Fibroblast of the conjunctiva (primary cell): ENCODE measurements at places on chromosomes 7 and 10.

DNA sequence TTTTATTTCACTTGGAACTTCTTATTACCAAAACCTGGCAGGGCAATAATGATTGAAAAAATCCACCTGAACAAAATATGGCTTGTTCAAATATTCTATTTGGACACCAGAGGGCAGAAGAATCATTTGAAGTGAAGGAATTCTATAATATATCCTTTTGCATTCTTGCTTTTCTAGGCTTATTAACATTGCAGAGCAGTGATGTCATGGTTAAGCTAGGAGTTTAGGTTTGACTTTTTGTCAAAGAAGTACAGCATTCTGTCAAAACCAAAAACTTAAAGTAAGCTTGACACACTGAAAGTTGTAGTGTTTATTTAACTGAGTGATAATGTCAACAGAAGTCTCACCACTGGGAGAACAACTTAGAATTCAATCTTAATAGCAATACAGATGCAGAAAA is 156.0 kb downstream of the SEMA3D start:
- DNase-seq: peak; percentile 34

- no peak for DNase-seq
Observed at GRCh38 chr10:31362023-31362641, 43.1 kb downstream of the ZEB1 start.

DNA sequence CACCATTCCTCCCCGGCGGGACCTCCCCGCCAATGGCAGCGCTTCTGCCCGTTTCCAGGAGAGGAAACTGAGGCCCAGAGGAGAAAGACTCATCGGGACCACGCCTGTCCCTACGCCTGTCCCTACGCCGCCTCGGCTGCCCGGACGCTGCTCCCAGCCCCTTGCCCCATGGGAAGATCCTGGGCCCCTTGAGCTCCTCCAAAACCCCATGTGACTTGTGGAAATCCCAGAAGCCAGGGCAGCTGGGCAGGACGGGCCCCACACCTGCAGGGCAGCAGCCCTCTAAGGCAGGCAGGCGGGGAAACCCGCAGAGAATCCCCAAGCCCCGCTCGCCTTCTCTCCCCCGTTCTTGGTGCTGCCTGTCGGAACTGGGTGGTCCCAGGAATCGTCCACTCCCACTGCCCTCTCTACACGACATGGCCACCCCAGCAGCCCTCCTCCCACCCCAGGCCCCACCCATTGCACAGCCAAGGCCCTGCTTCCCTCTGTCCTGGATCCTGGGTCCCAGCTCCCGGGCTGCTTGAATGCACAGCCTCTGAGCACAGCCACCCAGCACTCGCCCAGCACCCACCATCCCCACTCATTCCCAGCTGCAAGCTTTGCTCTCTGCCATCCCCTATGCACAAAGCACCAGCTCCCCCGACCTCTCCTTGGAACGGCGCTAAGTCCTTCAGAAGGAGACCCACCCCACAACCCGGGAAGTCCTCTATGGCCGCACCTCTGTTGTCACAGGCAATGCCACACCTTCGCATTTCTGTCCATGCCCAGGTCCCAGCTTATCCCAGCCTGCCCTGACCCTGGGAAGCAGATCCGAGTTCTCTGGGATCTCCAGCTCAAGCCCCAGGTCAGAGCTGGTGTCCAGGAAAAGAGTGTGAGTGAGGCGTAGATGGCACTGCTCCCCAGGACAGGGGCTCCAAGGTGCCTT is 50.6 kb downstream of the SLC29A4 start:
- DNase-seq: no peak

- no peak for DNase-seq
Observed at GRCh38 chr7:143454091-143454680, 10.9 kb downstream of the TAS2R60 start.

DNA sequence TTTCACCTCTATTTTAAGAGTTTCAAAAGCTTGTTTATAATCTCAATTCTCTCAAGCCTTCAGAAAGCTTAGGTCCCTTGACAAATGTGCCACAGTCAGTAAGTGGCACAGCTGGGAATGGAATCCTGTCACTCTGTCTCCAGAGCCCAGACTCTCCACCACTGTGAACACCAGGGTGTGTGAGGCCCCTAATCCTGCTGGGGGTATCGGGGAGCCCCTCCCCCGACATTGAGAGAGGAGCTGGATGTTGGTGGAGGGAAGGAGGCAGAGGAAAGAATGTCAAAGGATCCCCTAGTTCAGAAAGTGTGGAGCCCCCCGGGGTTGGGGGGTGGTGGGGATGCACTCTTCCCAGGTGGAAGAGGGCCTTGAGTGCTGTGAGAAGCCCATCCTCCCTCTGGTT is 133.8 kb upstream of the YAE1 start:
- DNase-seq: no peak

DNA sequence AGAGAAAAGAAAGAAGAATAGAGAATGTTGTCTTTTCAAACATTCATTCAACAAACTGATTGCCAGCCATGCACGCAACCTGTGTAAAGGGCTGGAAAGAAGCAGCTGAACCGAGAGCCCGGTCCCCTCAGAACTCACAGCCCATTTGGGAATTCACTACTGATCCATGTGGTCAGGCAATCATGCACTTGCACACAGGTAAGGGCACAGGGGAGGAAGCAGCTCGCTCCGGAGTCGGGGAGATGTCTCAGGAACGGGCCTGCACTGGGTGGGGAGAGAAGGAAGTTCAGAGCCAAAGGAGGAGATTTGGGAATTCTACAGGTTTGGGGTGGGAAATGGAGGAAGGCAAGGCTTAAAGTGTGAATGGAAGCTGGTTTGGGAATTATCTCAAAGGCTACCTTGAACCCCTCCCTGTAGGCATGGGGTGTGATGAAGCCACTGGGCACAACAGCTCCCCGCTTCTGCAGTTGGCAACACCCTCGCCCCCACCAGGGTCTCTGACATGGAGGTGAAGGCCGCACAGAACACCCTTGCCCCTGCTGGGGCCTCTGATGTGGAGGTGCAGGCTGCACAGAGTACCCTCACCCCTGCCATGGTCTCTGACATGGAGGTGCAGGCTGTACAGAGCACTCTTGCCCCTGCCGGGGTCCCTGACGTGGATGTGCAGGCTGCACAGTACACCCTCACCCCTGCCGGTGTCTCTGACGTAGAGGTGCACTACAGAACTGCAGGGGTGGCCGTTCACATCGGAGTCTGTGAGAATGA is 194.4 kb upstream of the RNF32 start:
- DNase-seq: no peak

DNA sequence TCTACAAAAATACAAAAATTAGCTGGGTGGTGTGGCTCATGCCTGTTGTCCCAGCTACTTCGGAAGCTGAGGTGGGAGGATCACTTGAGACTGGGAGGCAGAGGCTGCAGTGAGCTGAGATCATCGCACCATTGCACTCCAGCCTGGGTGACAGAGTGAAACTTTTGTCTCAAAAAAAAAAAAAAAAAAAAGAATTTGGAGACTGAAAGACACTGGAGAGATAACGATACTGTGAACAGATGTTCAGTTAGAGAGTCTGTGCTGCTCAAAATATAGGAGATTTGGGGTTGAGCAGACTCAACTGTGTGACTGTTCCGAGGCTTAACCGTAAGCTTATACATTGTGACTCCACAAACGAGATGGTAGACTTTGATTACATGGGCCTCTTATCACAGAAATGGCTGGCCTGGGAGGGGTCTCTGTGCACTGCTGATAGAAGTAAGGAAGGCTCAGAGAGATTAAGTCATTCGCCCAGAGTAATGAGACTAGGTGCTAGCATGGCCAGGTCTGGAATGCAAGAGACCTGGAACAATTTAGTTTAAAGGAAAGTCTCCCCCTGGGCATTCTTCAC is 19.4 kb downstream of the WBP1L start:
- DNase-seq: no peak

DNA sequence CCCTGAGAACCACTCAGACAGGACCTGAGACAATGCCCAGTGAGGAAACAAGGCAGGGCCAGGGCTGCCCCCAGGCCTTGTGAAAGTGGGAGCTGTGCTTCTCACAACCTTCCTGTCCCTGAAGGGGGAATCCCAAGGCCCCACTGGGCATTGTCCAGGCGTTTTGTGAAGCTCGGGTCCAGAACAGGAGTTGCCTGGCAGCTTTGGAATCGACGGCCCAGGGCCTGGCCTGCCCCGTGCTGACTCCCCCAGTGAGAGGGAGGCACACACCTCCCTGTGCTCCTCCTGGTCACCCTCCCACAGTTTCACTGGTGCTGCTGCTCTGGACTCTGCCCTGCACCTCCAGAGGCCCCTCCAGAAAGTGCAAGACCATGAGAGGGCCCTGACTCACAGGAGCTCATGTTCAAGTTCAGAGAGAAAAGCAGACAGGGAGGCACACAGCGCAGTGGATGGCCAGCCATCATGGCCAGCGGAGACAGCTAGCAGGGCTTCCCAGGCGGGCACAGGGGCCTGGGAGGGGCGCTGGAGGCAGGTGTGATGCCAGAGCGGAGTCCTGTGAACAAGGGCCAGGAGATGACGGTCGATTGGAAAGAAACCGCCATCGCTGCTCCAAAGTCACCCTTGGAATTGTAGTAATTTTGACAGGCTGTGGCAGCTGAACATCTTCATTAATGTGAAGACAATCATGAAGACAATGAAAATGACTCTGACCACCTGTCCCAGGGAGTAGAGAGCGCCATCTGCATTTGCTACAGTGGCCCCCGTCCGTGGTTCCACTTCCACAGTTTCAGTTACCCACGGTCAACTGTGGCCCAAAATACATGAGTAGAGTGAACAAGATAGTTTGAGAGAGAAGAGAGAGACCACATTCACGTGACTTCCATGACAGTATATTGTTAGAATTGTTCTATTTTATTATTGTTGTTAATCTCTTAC is 103.7 kb downstream of the MKI67 start:
- no peak for DNase-seq

- no peak for DNase-seq
Observed at GRCh38 chr7:34727464-34727995, 69.5 kb downstream of the NPSR1 start.

- DNase-seq: peak; percentile 39
Observed at GRCh38 chr10:25113191-25114035, 61.4 kb upstream of the GPR158 start.

GRCh38 chr7:47622946-47623640 is 41.2 kb upstream of the TNS3 start:
- peak; percentile 93 for DNase-seq

GRCh38 chr10:35876248-35876647 is 234.2 kb upstream of the FZD8 start:
- DNase-seq: no peak

GRCh38 chr7:52764492-52765169 is 270.8 kb upstream of the POM121L12 start:
- no peak for DNase-seq

DNA sequence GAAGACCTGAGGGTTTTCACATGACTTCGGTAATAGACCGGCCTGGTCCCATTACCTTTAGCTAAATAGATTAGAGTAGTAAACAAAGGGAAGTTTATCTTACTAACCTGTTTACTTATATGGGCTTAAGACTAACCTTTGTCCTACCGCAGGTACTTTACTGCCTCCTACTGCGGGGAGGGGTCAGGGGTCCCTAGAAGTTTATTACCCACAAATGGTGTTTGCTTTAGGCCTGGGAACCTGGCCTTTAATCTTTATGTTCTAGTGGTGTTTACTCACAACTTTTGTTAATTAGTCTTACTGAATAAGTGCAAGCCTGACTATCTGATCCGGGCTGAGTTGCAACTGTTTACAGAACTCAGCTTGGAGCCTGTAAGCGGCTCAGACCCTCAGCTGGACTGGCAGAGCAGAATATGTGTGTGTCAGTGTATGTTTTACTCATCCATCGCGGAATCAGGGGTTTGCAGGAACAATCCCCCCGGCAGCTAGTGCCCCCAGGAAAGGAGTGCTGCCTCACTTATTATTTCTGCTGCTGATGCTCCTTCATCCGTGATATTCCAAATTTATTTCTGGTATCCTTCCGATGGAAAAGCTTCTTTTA is 578.9 kb upstream of the SEMA3D start:
- DNase-seq: no peak

GRCh38 chr7:128462460-128462859 is 6.8 kb downstream of the HILPDA start:
- DNase-seq: no peak

DNA sequence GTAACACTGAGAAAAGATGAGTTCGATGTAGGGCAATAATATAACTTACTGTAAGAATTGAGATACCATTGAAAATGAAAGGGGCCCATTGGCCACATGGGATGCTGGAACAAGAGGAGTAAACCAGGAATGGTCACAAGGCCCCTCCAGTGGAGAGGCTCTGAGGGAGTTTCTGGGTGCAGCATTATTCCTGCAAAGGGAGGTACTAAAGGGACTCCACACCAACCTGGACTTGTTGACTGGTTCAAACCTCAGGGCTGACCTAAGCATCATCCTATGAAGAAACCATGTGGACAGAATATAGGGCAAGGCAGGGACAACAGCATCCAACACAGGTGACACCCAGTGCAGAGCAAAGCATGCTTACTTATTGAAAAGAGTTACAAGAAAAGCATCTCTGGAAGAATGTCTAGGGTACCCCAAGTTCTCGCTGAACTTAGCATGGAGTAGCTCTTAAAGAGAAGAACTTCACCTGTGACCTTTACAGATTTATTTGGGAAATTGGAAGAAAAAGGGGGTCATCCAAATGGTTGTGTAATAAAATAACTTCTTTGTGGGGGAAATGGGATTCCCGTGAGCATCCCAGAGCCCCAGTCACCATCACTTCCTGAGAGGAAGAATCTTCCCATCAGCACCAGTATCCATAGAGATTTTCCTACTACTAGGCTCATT is 34.7 kb downstream of the PRSS2 start:
- no peak for DNase-seq

DNA sequence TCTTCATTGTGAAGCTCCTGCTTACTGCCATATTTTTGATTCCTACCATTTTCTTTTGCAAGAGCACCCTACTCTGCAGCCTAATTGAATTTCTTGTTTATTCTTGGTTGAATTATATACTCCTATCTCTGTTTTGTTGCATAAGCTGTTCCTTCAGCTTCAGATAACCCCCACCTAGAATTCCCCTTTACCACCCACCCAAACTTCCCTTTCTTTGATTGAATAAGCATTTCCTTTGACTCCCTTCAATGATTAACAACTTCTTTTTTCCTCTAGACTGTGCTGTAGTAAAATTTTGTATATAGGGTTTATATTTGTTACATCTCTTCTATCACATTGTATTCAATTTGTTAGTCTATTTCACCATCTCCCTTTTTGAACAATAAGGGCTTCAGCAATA is 168.1 kb downstream of the GPR37 start:
- DNase-seq: no peak

GRCh38 chr7:102983602-102984001 is 70.8 kb downstream of the LRRC17 start:
- DNase-seq: no peak

- no peak for DNase-seq
Observed at GRCh38 chr7:43590862-43591557, 8.1 kb downstream of the STK17A start.

DNA sequence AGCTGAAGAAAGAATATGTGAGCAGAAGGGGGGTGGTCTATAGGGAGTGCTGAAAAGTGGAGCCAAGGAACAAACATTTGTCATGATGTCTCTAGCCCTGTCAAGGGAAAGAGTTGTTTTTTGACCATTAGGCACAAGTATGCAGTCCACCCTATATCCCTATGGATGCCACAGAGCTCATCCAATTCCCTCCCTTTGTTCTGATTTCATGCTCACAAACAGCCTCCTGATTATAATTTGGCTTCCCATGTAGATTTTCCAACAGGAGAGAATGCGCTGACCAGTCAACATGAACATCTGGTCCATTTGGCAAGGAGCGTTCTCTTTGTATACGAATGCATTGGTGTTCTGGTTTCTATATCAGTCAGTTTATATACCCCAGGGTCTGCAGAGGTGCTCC is 12.1 kb upstream of the CEP41 start:
- no peak for DNase-seq
